Stimulated activated CD8-positive, alpha-beta memory T cell treated with anti-CD3 and anti-CD28 coated beads, Interleukin-2, amount 100 ng/mL, for 48 hours (primary cell): ENCODE measurements at places on chromosomes 16 and 17.
A peak's percentile ranks its signal among the peaks of the same experiment; 100 is the strongest.

DNA sequence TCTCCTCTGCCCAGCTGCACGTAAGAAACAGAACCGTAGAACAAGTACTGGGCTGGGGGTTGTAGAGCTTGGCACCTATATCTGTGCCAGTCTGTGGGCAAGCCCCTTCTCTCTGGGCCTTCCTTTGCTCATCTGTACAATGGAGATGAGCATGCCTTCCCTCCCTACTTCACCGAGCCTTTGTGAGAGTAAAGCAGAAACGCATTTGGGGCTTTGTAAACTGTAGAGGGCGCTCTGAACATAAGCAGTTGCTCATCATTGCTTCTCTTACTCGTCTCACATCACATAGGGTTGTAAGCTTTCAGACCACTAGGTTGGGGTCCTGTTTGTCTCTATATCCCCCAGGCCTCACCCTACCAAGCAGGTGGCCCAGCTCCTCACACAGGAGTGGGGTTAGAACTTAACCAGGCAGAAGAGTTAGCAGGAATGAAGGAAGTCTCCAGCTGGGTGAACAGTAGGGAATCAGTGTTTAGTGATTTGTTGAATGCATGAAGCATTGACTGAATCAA, 15.1 kb downstream of the SAMD14 start:
- DNase-seq, result no peak

GRCh38 chr16:50924759-50925545, 183.1 kb downstream of the CYLD start:
- no peak for DNase-seq

DNA sequence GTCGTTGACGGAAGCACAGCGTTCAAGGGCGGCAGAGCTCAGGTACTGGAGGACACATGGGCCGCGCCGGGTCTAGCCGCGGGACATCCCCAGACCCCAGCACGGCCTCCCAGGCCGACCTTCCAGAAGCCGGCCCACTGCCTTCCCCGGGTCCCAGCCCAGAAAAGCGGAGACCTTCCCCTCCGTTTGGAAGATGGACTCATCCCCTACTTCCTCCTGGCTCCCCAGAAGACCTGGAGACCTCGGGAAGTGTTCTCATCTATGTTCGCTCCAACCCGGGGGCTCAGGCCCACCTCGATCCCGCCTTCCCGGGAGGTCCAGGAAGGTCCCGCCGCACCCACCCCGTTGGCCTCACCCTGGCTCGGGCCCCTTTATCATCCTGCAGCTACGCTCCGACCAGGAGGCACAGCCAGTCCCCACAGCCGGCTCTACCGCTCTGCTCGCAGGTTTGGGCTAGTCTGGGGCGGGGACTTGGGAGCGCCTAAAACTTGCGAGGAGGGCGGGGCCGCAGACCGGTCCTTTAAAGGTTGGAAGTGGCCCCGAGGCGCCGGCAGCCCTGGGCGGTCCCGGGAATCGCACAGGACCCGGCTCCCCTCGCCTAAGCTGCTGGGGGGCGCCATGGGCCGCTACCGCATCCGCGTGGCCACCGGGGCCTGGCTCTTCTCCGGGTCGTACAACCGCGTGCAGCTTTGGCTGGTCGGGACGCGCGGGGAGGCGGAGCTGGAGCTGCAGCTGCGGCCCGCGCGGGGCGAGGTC, at the start of gene ALOX12:
ALOX12 (plus strand) TSS at position 550 of the 756 bp plus-strand sequence; CDS start at position 619, 69 bp downstream.
- DNase-seq, result no peak

GRCh38 chr16:10088380-10088793, 93.8 kb downstream of the GRIN2A start:
- DNase-seq, result no peak

- DNase-seq, result peak; percentile 98
Measured at GRCh38 chr16:30957456-30958174, at the start of gene SETD1A. Gene SETD1A (plus strand): TSS chr16:30957754. CDS start chr16:30958732, 978 bp downstream.

- DNase-seq, result no peak
Measured at GRCh38 chr17:73010414-73010813, 82.1 kb downstream of the SLC39A11 start.

GRCh38 chr17:40922239-40922638, 15.2 kb downstream of the KRT23 start:
- no peak for DNase-seq

DNA sequence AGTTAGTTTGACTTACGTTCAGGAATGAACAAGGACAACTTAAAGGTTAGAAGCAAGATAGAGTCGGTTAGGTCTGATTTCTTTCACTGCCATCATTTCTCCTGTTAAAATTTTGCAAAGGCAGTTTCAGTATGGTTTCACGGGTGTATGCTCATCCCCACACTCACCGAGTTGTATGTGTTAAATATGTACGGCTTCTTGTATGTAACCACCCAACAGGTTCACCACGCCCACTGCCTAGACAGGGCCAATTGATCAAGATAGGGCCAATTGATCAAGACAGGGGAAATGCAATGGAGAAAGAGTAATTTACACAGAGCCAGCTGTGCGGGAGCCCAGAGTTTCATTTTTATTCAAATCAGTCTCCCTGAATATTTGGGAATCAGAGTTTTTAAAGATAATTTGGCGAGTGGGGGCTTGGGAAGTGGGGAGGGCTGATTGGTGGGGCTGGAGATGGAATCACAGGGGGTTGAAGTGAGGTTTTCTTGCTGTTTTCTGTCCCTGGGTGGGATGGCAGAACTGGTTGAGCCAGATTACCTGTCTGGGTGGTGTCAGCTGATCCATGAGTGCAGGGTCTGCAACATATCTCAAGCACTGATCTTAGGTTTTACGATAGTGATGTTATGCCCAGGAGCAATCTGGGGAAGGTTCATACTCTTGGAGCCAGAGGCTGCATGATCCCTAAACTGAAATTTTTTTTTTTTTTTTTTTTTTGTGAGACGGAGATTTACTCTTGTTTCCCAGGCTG, 62.4 kb upstream of the PLCG2 start:
- no peak for DNase-seq

DNA sequence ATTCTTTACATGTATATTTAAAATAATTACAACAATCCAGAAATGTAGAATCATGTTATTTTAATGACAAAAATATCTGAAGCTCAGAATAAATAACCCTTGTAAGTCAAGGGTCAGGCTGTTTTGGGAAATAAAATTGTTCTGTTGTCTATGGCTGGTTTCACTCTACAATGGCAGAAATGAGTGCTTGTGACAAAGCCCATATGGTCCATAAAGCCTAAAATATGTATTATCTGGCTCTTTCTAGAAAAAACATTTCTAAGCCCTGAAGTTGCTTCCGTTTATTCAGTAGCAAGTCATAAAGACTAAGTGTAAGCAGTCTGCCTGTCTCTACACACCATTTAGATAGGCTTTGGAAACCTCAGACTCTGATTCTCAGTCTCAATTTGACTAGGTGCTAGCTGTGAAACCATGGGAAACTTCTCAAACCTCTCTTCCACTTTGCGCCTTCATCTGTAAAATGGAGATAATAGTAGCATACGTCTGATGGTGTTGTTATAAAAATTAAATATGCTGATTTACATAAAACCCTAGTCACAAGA, 365.7 kb upstream of the CA10 start:
- DNase-seq, result no peak

DNA sequence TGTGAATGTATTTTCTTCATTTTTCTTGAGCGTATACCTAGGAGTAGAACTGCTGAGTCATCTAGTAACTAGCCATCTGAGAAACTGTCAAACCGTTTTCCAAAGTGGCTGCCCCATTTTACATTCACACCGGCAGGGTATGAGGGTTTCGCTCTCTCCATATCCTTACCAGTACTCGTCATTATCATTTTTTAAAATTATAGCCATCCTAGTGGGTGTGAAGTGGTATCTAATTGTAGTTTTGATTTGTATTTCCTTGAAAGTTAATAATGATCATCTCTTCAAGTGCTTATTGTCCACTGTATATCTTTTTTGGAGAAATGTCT, 6.0 kb downstream of the RNF157 start:
- DNase-seq, result no peak

DNA sequence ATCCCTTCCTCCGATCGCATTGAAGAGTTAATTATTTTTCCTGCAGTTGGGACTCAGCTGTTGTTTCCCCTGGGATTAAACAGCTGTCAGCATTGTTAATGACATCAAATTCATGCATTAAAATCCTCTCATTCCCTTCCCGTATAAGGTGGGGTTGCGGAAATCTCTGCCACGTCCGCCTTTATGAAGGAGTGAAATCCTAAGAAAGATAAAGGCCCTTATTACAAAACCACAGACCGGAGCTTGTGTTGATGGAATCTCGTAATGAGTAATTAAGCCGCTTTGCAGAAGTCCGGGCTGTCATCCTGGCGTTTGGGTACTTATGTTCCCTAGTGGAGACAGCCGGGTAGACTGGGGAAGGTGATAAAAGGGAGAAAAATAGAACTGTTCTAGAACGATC, 627.6 kb downstream of the MAF start:
- DNase-seq, result no peak

DNA sequence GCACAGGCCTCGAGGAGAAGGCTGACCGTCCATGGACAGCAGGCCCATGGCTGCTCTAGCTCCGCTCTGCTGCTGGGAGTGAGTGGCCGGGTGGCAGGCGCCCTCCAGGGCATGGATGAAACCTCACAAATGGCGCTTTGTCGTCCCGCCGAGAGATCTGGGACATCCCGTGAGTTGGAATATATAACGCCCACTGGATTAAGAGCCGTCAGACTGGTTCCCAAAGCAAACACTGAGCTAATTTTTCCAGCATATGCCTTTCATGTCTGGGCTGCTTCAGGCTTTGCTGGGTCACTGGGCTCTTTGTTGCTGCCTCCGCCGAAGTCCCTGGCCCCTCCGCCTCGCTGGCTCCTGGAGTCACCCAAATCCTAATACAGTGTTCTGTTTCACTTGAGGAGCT, 266.3 kb downstream of the FOXL1 start:
- DNase-seq, result no peak

DNA sequence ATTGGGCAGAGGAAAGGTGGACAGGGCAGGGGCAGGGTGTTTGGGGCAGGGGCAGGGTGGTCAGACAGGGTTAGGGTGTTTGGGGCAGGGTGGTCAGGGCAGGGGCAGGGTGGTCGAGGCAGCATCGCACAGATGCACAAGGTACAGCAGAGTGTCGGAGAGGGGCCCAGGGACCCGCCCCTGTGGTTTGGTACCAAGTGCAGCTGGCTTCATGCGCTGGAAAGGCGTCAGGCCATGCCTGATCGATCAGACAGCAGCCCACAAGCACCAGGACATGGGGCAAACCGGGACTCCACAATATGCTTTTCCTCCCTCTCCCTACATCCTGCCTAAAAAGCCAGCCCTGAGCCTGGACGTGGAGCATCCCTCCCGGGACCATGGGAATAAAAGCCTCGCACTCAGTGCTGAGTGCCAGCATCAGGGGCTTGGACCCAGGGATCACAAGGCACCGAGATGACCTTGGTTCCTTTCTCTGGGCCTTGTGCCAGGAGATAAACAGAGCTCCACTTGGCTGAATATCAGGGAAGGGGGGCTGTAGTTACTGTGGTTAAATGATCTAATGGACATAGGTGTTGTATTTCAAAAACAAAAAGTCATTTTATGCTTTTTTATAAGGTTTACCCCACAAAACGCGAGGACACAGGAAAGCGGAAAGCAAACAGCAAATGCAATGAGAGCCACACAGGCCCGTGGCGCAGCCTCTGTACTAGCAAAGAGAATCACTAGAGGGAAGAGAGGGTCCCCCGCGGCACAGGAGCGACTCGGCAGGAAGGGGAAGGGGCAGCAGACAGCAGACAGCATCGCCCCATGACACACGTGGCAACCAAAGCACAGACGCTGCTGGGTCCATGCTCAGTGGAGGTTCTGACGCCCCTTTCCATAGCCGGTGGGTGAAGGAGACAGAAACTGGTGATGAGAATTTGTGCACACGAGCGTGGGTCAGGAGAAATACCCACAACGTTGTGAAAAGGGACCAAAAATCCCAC, 5.3 kb upstream of the HEXD start:
- no peak for DNase-seq

DNA sequence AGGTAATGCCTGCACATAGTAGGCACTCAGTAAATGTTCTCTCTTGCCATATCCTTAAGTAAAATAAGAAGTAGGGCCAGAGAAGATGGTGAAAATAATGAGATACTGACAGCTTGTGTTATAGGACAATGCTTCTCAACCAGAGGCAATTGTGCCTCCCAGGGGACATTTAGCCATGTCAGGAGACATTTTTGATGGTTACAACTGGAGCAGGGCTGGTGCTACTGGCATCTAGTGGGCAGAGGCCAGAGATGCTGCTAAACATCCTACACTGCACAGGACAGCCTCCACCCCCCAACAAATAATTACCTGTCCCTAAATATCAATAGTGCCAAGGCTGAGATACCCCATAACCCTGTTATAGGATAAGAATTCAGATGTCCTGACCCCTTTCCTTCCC, 1.7 kb downstream of the RAD51D start:
- DNase-seq, result no peak

- no peak for DNase-seq
Measured at GRCh38 chr16:81480606-81481206, 36.1 kb downstream of the CMIP start.

DNA sequence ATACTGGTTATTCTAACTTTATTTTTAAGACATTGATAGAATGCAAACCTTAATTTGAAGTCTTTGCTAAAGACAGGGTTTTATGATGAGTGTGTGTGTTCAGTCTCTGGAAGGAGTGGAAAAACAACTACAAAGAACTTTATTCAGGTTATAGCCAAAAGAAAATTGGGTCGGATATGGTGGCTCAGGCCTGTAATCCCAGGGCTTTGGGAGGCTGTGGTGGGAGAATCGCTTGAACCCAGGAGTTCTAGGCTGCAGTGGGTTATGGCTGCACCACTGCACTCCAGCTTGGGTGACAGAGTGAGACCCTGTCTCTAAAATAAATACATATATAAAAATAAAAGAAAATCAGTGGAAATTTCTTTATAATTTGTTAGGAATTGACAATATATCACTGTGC, 581.5 kb upstream of the CA10 start:
- no peak for DNase-seq

- no peak for DNase-seq
Measured at GRCh38 chr17:10205549-10206185, 7.3 kb upstream of the GAS7 start.

GRCh38 chr16:52547834-52548215, 882 bp upstream of the TOX3 start:
- DNase-seq, result no peak

DNA sequence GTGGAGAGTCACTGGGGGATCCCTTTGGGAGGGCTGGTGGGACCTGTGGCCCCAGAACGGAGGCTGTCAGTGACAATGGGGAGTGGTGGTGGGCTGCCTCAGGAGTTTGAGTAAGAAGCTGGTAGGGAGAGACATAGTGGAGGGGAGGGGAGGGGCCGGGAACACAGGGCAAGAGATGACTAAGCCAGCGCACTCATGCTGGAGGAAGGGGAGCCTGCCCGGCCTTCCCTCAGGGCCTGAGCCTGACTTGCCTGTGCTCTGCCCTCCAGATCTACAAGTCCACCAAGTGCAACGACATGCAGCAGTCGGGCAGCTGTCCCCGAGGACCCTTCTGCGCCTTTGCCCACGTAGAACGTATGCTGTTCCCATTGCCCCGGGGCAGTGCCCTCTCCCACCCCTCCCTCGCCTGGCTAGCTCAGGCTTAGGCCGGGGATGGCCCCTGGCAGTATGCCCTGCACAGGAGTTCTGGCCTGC, 29.3 kb downstream of the UNC13D start:
- DNase-seq, result no peak

DNA sequence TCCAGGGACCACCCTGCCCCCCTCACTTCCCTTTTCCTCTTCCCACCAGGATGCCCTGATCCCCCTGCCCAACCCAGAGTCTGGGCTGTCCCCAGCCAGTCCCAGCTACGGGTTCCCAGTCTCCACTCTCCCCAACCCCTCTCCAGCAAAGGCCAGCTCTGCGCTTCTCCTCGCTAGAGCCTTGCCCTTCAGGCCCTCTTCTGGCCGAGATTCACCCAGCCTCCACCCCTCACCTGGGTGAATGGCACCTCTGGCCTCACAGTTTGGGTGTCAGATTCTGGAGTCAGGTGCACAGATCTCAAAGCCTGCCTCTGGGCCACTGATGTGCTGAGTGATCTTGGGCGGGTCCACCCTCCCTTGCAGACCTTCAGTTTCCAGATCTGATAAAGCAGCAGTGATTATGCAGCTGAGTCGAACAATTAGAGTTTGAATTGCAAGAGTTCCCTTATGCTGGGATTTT, 185.6 kb upstream of the TNRC6C start:
- DNase-seq, result no peak
